Activated CD8-positive, alpha-beta T cell treated with anti-CD3 and anti-CD28 coated beads for 36 hours (primary cell): ENCODE measurements at places on chromosomes 11 and 22. TPM values are rescaled to one million over a fixed set of nuclear protein-coding genes. Genes with fewer than 3 reads are reported as not detected.

DNA sequence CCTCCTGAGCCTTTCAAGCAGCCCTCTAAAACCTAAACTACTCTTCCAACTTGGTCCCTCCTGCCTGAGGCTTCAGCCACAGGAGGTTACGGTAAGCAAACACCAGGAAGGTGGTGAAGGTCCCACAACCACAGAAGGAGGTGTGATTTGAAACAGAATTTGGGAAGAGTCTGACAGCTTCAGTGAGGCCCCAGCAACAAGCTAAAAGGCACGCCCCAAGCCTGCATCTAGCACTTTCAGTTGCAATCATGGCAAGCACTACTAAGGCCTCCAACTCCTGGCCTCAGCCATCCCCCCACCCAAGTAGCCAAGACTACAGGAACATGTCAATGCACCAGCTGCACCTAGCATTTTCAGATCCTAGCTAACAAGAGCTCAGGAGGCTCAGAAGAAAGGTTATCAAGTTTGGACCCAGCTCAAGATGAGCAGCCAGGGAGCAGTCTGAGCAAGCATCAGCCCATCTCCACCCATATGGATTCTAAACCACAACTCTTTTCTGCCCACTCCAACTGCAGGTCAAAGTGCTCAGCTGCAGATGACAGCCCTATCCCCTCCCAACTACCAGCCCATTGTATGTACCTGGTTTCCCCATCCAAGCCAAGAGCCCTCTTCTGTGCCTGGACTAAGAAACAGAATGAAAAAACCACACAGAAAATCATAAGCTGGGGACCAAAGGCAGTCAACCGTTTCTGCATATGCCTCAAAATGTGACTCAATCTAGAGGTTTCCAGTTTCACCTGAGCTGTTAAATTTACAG lies 10.4 kb upstream of the AHNAK start:
- peak; percentile 88 for DNase-seq

Gene KBTBD3
- 10.2 TPM for total RNA-seq

DNA sequence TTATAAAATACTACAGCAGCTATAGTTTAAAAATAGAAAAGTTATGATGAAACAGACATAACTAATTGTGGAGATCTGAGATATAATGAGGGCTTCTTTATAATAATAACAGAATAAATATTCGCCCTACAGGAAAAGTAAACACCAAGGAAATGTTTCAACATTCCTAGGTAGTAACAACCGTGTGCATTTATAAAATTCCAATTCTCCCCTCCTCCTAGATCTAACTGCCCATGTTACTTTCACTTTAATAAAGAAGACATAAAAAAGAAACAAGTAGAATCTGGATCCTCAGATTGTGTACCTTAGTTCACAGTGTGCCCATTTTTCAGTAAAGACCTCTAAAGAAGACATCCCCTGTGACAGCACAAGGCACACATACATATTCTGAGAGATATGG lies 57.8 kb upstream of the MN1 start:
- DNase-seq: no peak

Gene RIMBP3C
- total RNA-seq: not detected

Gene SNX32
- 2.1 TPM for total RNA-seq

DNA sequence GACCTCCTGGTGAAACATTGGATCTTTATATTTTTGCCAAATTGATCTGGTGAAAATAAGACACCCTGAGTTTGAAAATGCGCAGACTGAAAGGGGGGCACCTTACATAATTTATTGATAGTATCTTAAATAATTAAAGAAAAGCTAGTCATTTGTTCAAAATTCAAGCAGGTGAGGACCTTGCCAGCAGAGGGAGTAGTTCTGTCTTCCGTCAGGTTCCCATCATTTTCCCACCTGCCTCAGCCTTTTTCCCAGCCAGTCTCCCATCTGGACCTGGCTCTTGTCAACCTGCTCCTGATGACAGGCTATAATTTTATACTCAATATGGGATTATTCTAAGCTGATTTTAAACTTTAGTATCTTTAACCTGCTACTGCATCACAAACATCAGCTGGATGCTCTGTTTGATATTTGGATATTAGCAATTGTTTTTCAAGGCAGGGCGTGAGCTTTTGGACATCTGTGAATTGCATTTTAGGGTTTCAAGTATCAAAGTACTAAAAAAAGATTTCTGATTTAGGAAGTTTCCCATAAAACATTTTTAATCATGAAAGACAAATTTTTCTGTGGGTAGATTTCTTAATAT lies 132.0 kb downstream of the ELP4 start:
- peak; percentile 1 for DNase-seq

DNA sequence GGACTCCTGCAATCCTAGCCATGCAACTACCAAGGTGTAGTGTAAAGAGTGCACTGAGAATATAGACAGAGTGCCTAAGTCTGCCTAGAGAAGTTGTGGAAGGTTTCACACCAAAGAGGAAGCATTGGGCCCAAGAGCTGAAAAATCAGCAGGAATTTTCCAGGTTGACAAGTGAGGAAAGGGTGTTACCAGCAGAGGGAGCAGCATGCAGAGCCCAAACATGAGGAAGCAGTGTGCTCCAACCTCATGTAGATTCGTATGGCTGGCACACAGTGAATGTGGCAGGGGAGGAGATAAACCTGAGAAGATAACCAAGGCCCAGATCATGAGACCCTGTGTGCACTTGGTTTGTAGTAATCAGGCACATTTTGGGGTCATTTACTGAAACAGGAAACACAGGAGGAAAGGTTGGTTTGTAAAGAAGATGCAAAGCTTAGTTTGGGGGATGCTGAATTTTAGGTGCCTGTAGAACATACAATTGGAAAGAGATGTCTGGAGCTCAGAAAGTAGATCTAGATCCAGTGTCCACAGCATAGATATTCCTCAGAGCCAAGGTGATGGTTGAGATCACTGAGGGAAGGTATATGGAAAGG lies 1.7 kb downstream of the HPX start:
- peak; percentile 51 for DNase-seq

Gene TOLLIP
- 32.4 TPM for total RNA-seq

Gene FAM180B
- not detected for total RNA-seq
